Smooth muscle cell of the coronary artery (primary cell): ENCODE measurements at places on chromosomes 7 and 10. TPM values are rescaled to one million over a fixed set of nuclear protein-coding genes. Genes with fewer than 3 reads are reported as not detected.

Gene C10orf67
- not detected in 2 replicates for total RNA-seq

Gene THSD7A
- total RNA-seq = 0.12 and 0.38 TPM in 2 replicates

Gene OR6V1
- total RNA-seq = not detected in 2 replicates

Gene NPY4R2
- 0.12 TPM in 1 of 2 replicates, not detected in the other for total RNA-seq

Gene RELN
- total RNA-seq = 0.08 and 1.5 TPM in 2 replicates

Gene ANKRD61
- 0.15 and 0.35 TPM in 2 replicates for total RNA-seq

Gene ZNF485
- total RNA-seq = 1.3 and 2.2 TPM in 2 replicates

Gene PIK3CG
- total RNA-seq = 0.12 TPM in 1 of 2 replicates, not detected in the other

Gene TEX36
- total RNA-seq = not detected in 2 replicates

Gene CARD11
- total RNA-seq = 0.68 TPM in 1 of 2 replicates, not detected in the other

Gene ACTR3C
- total RNA-seq = 0.12 and 0.15 TPM in 2 replicates

Gene LRRN3
- 0.47 and 2.5 TPM in 2 replicates for total RNA-seq

Gene CPVL
- total RNA-seq = 0.08 and 1.9 TPM in 2 replicates

Gene KIF11
- total RNA-seq = 1.2 and 6.5 TPM in 2 replicates

Gene MYH16
- 0.08 TPM in 1 of 2 replicates, not detected in the other for total RNA-seq

Gene PLPP4
- 2.9 and 3.2 TPM in 2 replicates for total RNA-seq

Gene OR2A12
- not detected in 2 replicates for total RNA-seq

Gene SPDYE16
- 0.12 and 0.15 TPM in 2 replicates for total RNA-seq

Gene PFKP
- total RNA-seq = 109 and 342 TPM in 2 replicates

Gene TMEM176B
- total RNA-seq = 4.8 TPM in 1 of 2 replicates, not detected in the other

Gene BEND7
- 2.3 and 3.2 TPM in 2 replicates for total RNA-seq

Gene SEMA4G
- total RNA-seq = 0.47 and 0.53 TPM in 2 replicates

Gene GNAT3
- total RNA-seq = not detected in 2 replicates

Gene LIPM
- total RNA-seq = not detected in 2 replicates

Gene AGAP3
- total RNA-seq = 31.1 and 36.3 TPM in 2 replicates

Gene GPR146
- total RNA-seq = 1.3 and 6.8 TPM in 2 replicates

Gene FGL2
- 2.6 and 9.8 TPM in 2 replicates for total RNA-seq

Gene C10orf105
- under 0.01 and 0.12 TPM in 2 replicates for total RNA-seq

Gene GCK
- 0.60 and 1.6 TPM in 2 replicates for total RNA-seq

Gene CLDN3
- not detected in 2 replicates for total RNA-seq

Gene EGR2
- 0.15 and 1.3 TPM in 2 replicates for total RNA-seq

Gene TUBB8
- not detected in 2 replicates for total RNA-seq

Gene PPP1R17
- total RNA-seq = not detected in 2 replicates

Gene RBM20
- total RNA-seq = under 0.01 and 0.45 TPM in 2 replicates

Gene GFRA1
- under 0.01 and 0.35 TPM in 2 replicates for total RNA-seq

Gene NRP1
- 185 and 332 TPM in 2 replicates for total RNA-seq

Gene INHBA
- total RNA-seq = 14.9 and 129 TPM in 2 replicates

Gene CYP3A7
- 0.23 TPM in 1 of 2 replicates, not detected in the other for total RNA-seq

Gene CEP55
- 0.47 and 10.1 TPM in 2 replicates for total RNA-seq

Gene RET
- 0.59 TPM in 1 of 2 replicates, not detected in the other for total RNA-seq

Gene CALY
- not detected in 2 replicates for total RNA-seq

Gene SMO
- 18.5 and 22.7 TPM in 2 replicates for total RNA-seq

Gene ATP6V1F
- 99.8 and 100.0 TPM in 2 replicates for total RNA-seq

Gene ELFN1
- 0.08 and 3.2 TPM in 2 replicates for total RNA-seq

Gene NACAD
- total RNA-seq = 0.47 and 1.3 TPM in 2 replicates

Gene EPO
- not detected in 2 replicates for total RNA-seq

Gene SFMBT2
- total RNA-seq = 0.08 and 0.59 TPM in 2 replicates

Gene BAG3
- 2.5 and 12.1 TPM in 2 replicates for total RNA-seq

Gene IGFBP1
- not detected in 2 replicates for total RNA-seq

Gene MYL7
- 0.82 TPM in 1 of 2 replicates, not detected in the other for total RNA-seq

Gene ZNF37A
- 7.2 and 27.0 TPM in 2 replicates for total RNA-seq
